ENCODE measurements at places on chromosomes 12 and 14.

GRCh38 chr12:94815958-94816357 lies 165.6 kb upstream of the TMCC3 start:
- no peak for DNase-seq

DNA sequence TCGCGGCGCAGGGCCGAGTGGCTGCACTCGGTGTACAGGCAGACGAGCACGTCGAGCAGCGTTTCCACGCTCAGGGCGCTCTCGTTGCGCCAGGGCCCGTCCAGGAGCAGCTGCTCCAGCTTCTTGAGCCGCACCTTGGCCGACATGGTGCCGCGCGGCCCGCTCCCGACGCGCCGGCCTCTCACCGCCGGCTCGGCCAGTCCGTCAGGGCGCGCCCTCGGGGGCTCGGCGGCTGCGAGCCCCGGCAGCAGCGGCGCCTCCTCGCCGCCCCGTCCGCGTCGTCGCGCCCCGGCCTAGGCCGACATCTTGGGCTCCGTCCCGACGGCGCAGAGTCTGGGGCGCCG lies 349 bp downstream of the CDC42BPB start:
- DNase-seq = no peak

GRCh38 chr14:28773861-28774691 lies 7.5 kb downstream of the FOXG1 start:
- DNase-seq = no peak

GRCh38 chr14:20198991-20199390 lies 8.3 kb downstream of the OR11G2 start:
- DNase-seq = no peak

DNA sequence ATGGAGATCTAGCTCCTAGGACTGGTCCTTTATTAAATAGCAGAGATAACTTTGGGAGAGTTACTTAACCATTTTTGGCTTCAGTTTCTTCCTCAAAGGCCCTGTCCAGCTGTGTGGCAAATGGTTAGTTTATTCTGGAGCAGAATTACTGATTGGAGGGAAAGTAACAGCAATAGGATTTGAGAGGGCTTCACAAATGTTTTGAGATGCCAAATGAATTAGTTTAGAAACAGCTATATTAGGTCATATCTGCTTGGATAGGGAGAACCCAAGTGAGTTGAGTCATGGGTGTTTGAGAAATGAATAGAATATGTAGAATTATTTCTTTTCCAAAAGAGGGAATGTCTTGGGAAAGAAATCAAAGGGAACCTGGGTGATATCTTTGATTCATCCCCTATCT lies 17.5 kb downstream of the RASSF3 start:
- no peak for DNase-seq

DNA sequence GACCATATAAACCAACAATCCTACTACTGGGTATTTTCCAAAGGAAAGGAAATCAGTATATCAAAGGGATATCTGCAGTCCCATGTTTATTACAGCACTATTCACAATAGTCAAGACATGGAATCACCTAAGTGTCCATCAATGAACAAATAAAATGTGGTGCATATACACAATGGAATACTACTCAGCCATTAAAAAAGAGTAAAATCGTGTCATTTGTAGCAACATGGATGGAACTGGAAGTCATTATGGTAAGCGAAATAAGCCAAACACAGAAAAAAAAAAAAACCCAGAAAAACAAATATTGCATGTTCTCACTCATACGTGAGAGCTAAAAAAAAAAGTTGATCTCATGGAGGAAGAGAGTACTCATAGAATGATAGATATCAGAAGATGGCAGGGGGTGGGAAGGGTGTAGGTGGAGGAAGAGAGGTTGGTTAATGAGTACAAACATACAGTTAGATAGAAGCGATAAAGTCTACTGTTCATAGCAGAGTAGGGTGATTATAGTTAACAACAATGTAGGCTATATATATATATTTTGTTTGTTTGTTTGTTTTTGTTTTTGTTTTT lies 49.3 kb downstream of the BCAT1 start:
- DNase-seq = no peak

GRCh38 chr12:13044002-13044905 lies at the start of gene FAM234B:
FAM234B (plus strand) TSS chr12:13044381; CDS start chr12:13044404, 23 bp downstream.
- DNase-seq = peak; percentile 66

GRCh38 chr12:95557625-95558024 lies 6.3 kb upstream of the USP44 start:
- DNase-seq = no peak

DNA sequence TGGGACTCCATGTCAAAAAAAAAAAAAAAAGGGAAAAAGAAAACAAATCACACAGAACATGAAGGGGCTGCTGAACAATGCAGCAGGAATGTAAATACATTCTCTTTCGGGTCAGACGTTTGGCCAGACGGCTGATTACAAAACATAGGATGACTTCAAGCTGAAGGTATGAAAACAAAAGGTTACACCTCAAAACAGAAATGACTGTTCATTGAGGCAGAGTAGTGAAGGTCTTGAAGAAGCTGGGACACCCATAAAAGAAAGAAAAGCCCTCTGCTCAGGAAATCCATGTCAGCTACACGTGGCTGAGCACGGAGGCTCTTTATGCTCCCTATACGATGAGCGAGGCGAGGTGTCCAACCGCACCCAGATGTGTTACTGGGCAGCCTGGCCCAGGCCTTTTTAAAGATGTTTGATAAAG lies 37.7 kb downstream of the FGD4 start:
- DNase-seq = no peak

DNA sequence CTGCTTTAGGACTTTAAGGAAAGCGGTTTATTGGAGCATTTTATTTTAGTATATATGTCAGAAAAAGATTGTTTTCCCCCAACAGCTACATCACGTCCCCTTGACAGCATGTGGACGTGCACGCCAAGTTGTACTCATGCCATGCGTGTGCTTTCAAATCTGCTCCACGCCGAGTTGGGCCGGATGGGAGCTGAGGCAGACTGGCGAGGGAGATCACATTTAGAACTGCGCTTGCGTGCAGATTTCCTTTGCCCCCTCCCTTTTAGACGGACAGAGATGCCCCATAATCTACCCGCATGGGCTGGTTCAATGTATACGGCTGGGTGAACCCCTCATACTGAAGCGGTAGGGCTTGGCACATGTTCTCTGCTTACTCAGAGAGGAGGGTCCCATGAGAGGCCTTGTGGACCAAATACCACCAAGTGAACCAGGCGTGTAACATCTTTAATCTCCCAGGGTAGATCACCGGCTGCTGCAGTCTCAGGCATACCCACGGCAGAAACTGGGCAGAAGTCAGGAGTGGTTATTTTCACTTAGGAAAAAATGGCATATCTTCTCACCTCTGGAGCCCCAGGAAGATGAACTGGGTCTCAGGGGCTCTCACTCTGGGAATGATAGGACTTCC lies 92.1 kb downstream of the ESR2 start:
- no peak for DNase-seq

DNA sequence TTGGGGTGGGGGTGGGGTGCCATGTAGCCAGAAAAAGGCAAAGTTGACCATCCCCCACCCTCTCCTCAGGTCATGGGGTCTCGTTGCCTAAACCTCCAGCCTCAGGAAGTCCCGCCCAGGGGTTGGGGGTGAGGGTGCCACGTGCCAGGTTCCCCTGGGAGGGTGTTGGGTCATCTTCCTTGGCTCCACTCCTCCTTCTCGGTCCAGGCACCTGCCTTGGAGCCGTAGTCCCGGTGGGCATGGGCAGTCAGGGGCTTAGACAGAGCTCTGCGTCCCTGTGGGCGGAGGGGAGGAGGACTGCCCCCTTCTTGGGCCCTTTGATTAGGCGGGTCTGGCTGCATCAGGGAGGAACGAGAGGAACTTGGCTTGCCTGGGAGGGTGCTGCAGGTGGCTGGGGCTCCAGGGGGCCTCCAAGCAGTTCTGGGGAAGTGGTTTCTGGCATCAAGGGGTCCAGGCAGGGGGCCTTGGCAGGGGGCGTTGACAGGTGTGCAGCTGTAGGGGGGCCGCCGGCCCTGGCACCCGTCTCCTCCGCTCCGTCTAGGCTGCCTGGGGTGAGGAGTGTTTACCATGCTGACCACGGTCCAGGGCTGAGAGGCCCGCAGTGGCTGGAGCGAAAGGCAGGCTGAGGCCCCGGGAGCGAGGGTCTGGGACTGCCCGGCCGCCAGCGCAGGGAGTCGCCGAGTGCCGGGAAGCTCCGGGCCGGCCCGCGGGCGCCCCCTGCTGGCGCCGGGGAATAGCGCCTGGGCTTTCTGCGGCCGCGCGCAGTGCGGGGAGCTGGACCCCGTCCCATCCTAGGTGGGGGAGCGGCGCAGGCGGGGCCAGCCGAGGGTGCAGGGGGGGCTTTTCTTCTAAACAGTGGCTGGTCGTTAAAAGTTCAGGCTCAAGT lies 7.9 kb downstream of the SETD1B start:
- peak; percentile 58 for DNase-seq

DNA sequence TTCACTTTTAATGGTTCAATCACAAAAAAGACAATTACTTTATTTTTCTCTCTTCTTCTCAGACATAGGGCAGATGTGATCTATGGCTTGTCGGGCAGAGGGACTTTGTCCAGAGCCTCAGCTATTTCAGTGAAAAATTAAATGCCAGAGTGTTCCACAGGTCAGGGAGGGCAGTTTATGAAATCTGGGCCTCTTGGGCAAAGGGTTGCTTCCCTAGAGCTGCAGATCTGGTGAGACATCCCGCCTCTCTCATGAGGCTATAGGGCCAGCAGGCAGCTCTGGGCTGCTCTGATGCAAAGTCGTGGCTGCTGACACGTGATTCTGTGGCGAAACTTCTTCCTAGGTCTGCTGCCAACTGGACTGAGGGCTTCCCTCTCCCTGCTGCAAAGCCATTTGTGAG lies 6.0 kb downstream of the CLMN start:
- no peak for DNase-seq

- DNase-seq = no peak
These were observed 629 bp downstream of the LETMD1 start for GRCh38 chr12:51048661-51049251.

All from activated T-cell treated with anti-CD3 and anti-CD28 coated beads for 24 hours (primary cell).